ENCODE measurements at places on chromosomes 4 and X.

DNA sequence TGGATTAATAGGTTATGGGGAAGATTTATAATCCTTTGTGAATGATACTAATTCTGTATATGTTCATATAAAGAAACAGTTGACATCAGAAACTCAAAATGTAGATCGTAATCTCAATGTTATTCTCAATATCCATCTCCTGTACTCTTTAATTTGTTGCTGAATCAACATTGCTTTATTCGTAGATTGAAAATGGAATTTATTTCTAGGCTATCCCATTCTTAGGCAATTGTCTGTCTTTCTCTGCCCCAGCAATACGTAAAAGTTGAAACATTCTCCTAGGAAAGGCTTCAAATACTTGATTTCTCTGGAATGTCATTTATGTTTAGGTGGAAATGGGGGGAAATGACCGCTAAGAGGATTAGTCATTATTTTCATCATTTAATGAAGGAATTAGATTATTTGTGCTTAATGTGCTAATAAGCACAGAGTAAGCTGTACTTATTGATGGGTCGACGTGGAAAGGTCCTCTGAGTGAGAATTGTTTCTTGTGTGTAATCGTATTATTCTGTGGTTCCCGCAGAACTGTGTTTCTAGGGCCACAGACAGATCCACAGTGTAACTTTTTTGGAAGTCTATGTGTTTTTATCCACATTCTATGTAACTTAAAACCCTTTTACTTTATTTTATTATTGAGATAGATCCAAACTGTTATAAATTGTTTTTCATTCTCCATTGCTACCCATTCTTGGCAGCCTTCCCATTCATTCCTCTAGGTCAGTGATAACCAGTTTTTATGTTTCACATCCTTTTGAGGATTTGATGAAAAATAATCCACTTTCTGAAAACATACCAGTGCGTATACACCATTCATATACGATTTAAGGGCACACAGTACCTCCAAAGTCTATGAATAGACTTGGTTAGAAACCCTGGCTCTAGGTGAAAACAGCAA lies 262.9 kb downstream of the ARHGAP10 start:
- no peak for DNase-seq

- no peak for DNase-seq
Observed at GRCh38 chr4:104896660-104897645, 249.7 kb upstream of the TET2 start.

DNA sequence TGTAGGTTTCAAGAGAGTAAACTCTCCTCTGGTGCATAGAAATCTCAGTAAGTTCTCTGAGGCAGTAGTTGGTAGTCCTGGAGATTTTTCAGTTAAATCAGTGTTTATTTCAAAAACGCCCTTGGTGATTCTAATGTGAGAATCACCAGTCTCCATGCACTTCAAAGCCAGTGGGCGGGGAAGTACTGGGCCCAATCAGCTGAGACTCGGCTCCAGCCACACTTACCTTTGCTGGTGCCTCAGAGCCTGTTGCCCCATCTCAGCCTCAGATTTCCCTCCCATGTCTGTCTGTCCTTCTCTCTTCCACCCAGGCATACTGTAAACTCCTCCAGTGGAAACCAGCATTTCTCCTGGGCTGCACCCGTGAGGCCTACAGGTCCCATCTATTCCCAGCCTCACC lies 7.4 kb upstream of the MGST2 start:
- no peak for DNase-seq

DNA sequence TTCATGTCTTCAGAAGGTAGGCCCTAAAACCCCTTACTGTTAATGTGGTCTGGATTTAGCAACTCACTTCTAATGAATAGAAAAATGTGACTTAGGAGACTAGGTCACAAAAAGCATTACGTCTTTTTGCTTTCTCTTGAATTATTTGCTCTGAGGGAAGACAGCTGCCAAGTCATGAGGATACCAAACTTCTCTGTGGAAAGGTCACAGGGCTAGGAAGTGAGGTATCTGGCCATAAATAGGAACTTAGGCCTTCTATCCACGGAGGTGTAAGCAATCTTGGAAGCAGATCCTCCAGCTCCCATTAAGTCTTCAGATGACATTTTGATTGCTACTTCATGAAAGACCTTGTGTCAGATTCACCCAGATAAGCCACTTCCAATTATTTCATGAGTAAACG lies 120.6 kb downstream of the JADE1 start:
- DNase-seq: no peak

GRCh38 chr4:78659264-78659663 lies 107.7 kb downstream of the ANXA3 start:
- DNase-seq: no peak

GRCh38 chr4:141155586-141155985 lies 22.3 kb upstream of the RNF150 start:
- DNase-seq: no peak

DNA sequence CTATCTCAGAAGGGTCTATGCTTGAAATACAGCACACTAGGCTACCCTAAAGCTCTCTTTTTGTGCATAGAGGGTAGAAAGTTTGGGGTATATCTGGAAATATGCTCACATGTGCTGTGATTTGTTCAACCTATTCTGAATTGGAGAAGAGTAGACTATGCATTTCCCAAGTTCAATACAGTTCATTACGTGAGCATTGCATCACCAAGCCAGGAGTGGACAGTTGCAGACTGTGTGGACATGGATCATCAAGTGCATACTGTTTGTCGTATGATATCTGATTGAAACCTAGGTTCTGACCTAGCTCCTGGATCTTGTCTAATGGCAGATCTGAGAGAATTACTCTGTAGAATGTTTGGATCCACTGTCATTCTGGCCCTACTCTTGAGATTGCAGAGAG lies 161.1 kb downstream of the FRAS1 start:
- no peak for DNase-seq

GRCh38 chrX:102892103-102892502 lies 45.0 kb upstream of the RAB40AL start:
- DNase-seq: no peak

DNA sequence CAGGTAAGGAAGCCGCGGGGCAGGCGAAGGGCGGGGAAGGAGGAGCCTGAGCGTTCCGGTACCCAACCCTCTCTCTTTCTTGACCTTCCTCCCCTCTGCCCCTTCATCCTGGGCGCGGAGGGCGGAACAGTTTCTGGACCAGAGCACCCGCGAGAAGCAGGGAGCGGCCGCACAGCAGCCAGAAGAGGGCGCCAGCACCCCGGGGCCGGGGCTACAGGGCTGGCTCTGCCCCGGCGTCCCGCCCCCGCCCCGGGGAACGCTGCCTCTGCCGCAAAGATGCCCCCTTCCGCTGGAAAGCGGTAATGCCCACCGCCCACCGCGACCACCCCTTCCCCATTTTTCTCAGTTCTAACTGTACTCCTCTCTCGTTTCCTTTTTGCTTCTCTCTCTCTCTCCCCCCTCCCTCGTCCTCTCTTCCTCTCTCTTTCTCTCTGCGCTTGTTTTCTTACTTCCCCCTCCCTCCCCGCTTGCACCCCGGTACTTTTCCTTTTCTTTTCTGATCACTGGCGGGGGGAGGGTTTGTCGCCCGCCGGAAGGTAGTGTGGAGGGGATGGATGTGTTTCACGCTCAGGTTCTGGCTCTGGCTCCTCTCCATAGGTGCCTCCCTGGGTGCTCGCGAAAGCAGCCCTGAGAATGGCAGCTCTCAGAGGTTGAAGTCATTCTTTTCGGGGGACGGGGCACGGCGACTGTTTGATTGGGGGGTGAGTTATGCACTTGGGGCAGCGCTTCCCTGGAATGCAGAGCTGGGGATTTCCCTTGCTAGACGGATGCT lies 13.1 kb upstream of the PRDM8 start:
- peak; percentile 91 for DNase-seq

GRCh38 chr4:118741301-118741855 lies 56.2 kb downstream of the METTL14 start:
- no peak for DNase-seq

- no peak for DNase-seq
Observed at GRCh38 chr4:74092957-74093356, 6.0 kb downstream of the CXCL2 start.

GRCh38 chr4:6639137-6639680 lies 1.3 kb upstream of the MRFAP1 start:
- DNase-seq: no peak

- no peak for DNase-seq
Observed at GRCh38 chrX:72271091-72271788, 5.8 kb downstream of the RPS4X start.

- DNase-seq: no peak
Observed at GRCh38 chr4:159216834-159217233, 114.0 kb downstream of the RAPGEF2 start.

GRCh38 chr4:25563071-25563564 lies 92.5 kb upstream of the SLC34A2 start:
- no peak for DNase-seq

DNA sequence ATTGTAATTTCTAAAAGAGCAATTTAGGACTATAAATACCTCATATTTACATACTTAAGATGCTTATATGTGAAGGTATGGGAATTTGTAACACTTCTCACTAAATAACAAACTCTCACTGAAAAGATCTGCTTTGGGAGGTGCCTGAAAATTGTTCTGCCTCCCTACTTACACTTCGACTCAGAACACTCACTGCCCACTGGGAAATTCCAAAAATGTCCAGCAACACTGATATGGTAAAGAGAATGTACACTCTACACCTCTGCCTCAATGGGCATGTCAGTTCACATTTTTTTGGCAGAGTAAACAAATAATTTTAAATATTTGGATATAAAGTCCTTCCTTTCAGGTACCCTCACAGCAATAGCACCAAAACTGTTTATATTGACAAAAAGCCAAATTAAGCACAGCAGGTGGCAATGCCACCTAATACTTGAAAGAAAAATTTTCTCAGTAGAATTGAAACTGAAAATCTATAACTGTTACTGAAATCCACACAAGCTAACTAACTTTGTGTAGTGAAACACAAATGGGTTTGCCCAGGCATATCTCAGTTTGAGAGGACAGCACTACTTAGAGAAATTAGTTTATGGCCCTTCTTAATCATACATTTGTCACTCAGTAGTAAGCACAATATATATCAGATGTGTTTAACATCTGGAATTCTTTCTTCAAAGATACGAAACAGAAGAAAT lies 67.1 kb downstream of the PRDM5 start:
- DNase-seq: no peak

DNA sequence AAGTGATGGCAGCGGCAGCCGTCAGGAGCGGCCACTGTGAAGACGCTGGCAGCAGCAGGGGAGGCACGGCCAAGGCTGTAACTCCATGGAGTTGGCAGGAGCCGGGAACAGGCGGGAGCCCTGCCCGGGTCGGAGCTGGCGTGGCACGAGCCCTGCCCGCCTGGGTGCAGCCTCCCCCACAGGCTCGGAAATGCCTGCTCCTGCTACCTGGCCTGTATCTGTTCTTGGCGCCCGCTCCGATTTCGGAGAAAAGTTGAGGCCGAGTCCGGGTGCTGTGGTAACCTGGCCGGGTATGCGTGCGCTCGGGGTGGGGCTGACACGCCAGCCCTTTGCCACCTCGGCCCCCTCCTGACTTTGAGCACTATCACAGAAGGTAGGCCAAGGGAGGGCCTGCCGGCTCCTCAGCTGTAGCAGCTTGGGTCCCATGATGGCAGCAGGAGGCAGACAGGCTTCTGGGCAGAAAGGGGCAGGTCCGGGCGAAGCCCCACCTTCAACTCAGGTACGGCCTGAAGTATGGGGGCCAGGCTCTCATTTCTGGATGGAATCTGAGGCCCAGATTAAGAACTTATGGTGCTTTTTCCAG lies 51.2 kb upstream of the SHISA3 start:
- no peak for DNase-seq

GRCh38 chr4:14952352-14952751 lies 49.9 kb upstream of the CPEB2 start:
- no peak for DNase-seq

- no peak for DNase-seq
Observed at GRCh38 chr4:117474987-117475386, 389.6 kb upstream of the TRAM1L1 start.

DNA sequence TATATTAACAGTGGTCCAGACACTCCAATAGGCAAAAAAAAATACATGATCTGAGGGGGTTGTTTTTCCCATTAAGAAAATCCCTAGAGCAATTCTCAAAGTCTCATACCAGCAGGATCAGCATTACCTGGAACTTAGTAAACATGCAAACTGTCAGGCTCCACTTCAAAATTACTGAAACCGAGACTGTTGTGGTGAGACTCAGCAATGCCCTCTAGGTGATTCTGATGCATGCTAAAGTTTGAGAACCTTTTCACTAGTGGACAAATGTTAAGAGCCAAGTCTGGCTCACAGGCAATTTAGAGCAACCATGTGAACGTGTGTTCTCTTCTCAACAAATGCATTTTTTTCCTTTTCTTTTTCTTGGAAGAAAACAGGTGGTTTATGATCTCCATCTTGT lies 30.2 kb downstream of the NEK1 start:
- no peak for DNase-seq

DNA sequence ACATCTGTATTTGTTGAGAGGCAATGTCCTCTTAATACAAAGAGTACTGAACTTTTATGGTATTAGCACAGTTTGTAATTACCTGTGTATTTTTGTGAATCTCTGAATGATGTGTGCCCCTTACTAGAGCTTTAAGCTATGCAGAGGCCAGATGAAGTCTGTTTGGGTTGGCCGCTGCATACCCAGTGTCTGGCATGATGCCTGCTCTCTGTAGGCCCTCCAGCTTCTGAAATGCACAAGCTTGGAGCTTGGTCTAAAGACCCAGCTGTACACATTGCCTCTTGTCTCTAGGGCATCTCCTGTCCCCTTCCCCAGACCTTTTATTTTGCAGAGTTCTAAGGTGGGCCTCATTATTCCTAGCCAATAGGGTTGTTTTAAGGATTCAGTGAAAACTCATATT lies 68.6 kb downstream of the CDS1 start:
- DNase-seq: no peak

GRCh38 chr4:15805583-15806517 lies 27.7 kb downstream of the CD38 start:
- no peak for DNase-seq

GRCh38 chr4:119209077-119209476 lies 3.4 kb upstream of the USP53 start:
- DNase-seq: no peak
